ENCODE measurements at places on chromosomes 11 and 22. TPM values are rescaled to one million over a fixed set of nuclear protein-coding genes. Genes with fewer than 3 reads are reported as not detected.

DNA sequence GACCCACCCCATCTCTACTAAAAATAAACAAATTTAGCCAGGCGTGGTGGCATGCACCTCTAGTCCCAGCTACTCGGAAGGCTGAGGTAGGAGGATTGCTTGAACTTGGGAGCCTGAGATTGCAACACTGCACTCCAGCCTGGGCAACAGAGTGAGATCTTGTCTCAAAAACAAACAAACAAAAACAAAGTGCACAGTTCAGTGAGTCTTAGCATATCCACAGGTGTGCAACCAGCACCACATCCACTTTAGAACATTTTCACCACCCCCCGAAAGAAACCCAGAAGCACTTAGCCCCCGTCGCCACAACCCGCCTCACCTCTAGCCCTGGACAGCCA is 27.4 kb downstream of the MB start:
- H3K4me3 ChIP-seq, result no peak overlapping the region
- no peaks in the 10 kb centered on the region for H3K4me1 ChIP-seq
- H3K27ac ChIP-seq, result peak overlapping the region; percentile 46
- DNase-seq, result no peak
- no peaks in the 10 kb centered on the region for H3K27me3 ChIP-seq

- H3K4me3 ChIP-seq, result no peak overlapping the region
- no peaks in the 10 kb centered on the region for H3K4me1 ChIP-seq
- peaks cover 2% of the 10 kb centered on the region for H3K27me3 ChIP-seq
- no peaks in the 10 kb centered on the region for H3K36me3 ChIP-seq
These were observed 6.1 kb upstream of the UPB1 start for GRCh38 chr22:24489011-24489410.

- H3K27ac ChIP-seq, result no peak overlapping the region
- H3K36me3 ChIP-seq, result no peaks in the 10 kb centered on the region
- H3K4me3 ChIP-seq, result no peak overlapping the region
- no peaks in the 10 kb centered on the region for H3K27me3 ChIP-seq
These were observed 15.7 kb downstream of the CRTAM start for GRCh38 chr11:122853971-122854446.

GRCh38 chr11:33635161-33635560 is 65.5 kb downstream of the C11orf91 start:
- no peak for DNase-seq
- H3K4me1 ChIP-seq, result no peaks in the 10 kb centered on the region
- H3K4me3 ChIP-seq, result no peak overlapping the region

GRCh38 chr11:116931206-116931953 is 94.0 kb upstream of the APOA1 start:
- no peaks in the 10 kb centered on the region for H3K4me1 ChIP-seq
- no peaks in the 10 kb centered on the region for H3K36me3 ChIP-seq
- DNase-seq, result peak; percentile 51
- H3K27ac ChIP-seq, result peak overlapping the region; percentile 40
- H3K4me3 ChIP-seq, result no peak overlapping the region
- H3K27me3 ChIP-seq, result no peaks in the 10 kb centered on the region

DNA sequence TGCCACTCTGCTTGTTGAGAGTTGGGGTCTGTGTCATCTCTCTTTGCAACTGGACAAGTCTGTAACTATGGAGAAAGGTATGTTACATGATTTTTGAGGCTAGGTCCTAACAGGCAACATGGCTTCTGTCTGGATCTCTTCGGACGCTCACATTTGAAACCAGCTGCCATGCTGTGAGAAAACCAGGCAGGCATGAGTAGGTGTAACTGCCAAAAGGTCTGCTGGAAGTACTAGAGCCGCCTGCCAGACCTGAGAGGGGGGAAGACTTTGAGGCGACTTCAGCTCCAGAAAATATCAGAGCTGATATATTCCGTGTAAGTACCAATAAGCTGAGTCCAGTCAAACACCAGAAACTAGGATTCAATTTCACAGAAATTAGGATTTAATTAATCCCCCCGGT is 579.5 kb downstream of the LRRC4C start:
- H3K27ac ChIP-seq, result no peak overlapping the region
- DNase-seq, result no peak
- H3K36me3 ChIP-seq, result no peaks in the 10 kb centered on the region
- H3K4me3 ChIP-seq, result no peak overlapping the region
- no peaks in the 10 kb centered on the region for H3K27me3 ChIP-seq
- no peaks in the 10 kb centered on the region for H3K4me1 ChIP-seq

- H3K27me3 ChIP-seq, result no peaks in the 10 kb centered on the region
- no peaks in the 10 kb centered on the region for H3K4me1 ChIP-seq
- no peak overlapping the region for H3K4me3 ChIP-seq
- no peak for DNase-seq
These were observed 201.5 kb downstream of the TRIM29 start for GRCh38 chr11:119936426-119936825.

DNA sequence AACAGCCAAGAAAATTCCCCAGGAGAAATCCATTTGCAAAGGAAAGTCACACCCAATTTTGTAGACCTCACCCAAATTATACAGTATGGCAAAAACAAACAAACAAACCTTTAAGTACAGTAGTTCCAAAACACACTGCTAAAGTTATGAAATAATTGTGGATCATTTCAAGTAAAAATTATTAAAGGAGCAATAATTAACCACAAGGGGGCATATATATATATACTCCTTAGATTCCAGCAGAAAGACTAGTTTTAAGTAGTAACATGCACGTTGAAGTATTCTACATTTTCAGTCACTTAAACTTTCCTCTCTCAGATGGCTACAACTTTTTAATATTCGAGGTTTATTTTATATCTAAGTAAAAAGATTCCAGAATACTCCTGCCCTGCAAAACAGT is 26.8 kb downstream of the RNF141 start:
- H3K4me1 ChIP-seq, result no peaks in the 10 kb centered on the region
- no peak overlapping the region for H3K27ac ChIP-seq
- DNase-seq, result no peak
- H3K27me3 ChIP-seq, result no peaks in the 10 kb centered on the region

DNA sequence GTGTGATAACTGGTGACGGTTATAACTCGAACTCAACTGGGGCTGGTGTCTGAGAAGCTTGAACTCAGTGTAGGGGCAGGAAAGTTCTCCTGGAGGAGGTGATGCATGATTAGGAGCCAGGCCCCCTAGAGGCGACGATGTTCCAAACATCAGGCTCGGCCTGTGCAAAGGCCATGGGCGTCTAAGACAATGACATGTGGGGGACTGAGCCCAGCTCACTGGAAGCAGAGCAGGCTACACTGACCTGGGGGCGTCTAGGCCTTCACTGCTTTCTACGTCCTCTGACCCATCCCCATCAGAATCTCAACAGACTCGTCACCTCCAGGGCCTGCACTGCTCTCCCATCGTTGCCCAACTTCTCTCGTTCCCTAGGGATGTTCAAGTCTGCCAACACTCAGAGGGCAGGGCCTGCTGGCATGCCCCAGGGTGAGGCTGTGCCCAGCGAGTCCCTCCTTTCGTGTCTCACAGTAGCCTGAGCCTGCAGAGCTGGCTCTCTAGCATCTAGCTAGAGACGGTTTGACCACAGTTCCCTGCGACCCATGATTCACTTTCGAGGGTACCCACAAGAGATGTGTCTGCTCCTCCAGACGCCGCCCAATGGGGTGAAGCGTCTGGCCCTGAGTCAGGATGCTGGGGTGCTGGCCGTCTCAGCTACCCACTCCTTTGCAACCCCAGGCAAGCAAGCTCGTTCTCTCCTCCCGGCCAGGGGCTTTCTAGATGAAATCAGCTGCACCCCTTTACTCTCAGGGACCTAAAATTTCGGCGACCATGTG is 1.1 kb upstream of the ATG16L2 start:
- H3K27ac ChIP-seq, result peak overlapping the region; percentile 94
- peak overlapping the region; percentile 75 for H3K4me3 ChIP-seq
- no peaks in the 10 kb centered on the region for H3K36me3 ChIP-seq
- H3K27me3 ChIP-seq, result no peaks in the 10 kb centered on the region

DNA sequence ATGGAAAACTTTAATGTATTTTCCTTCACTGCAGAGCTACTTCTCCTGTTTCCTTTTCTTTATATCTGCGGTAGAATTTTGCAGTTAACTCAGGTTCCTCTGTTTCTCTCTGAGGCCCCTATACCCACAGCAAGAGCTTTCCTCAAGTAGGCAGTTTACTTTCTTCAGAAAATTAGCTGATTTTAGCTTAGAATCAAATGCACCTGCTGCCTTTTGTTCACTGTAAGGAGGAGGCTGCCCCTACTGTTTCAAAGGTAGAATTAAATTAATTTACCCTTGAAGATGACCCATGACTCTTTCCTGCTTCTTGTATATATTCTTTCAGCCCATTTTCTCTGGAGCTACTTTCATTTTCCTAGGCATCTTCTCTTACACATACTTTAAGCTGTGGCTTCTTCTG is 68.7 kb upstream of the GDPD4 start:
- no peak overlapping the region for H3K27ac ChIP-seq
- H3K4me3 ChIP-seq, result no peak overlapping the region
- no peaks in the 10 kb centered on the region for H3K4me1 ChIP-seq
- no peaks in the 10 kb centered on the region for H3K36me3 ChIP-seq
- H3K27me3 ChIP-seq, result no peaks in the 10 kb centered on the region

GRCh38 chr11:35943713-35944502 is at the start of gene LDLRAD3:
Gene LDLRAD3 (plus strand): TSS chr11:35944062. CDS start chr11:35944099, 37 bp downstream.
- DNase-seq, result peak; percentile 53
- peak within 1 kb of the TSS; percentile 59 for H3K27ac ChIP-seq
- no peaks in the 10 kb centered on the region for H3K36me3 ChIP-seq
- no peaks in the 10 kb centered on the region for H3K4me1 ChIP-seq
- no peaks in the 10 kb centered on the region for H3K27me3 ChIP-seq
- peak within 1 kb of the TSS; percentile 94 for H3K4me3 ChIP-seq

DNA sequence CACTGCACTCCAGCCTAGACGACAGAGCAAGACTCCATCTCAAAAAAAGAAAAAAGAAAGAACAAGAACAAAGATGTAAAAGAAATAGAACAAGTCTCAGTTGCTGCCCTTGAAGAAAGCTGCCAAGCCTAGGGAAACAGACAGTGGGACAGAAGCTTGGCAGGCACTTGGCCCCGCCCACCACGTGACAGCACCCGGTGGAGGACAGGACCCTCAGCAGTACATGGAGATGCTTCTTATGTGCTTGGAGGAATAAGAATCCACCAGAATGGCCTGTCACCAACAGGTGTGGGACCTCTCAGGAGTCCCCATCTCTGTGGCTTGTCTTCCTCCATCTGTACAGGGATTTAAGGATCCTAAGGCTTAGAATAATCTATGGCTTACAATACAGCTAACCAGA is 7.6 kb upstream of the TMPRSS6 start:
- H3K36me3 ChIP-seq, result no peaks in the 10 kb centered on the region
- H3K27ac ChIP-seq, result no peak overlapping the region
- H3K4me1 ChIP-seq, result no peaks in the 10 kb centered on the region
- no peak for DNase-seq

- H3K4me3 ChIP-seq, result no peak overlapping the region
- H3K27me3 ChIP-seq, result no peaks in the 10 kb centered on the region
- DNase-seq, result no peak
- no peak overlapping the region for H3K27ac ChIP-seq
- peaks cover 4% of the 10 kb centered on the region for H3K4me1 ChIP-seq
- no peaks in the 10 kb centered on the region for H3K36me3 ChIP-seq
These were observed 2.8 kb downstream of the CEP57 start for GRCh38 chr11:95793116-95793515.

- no peaks in the 10 kb centered on the region for H3K36me3 ChIP-seq
- no peaks in the 10 kb centered on the region for H3K27me3 ChIP-seq
- no peaks in the 10 kb centered on the region for H3K4me1 ChIP-seq
- no peak for DNase-seq
- H3K4me3 ChIP-seq, result no peak overlapping the region
- no peak overlapping the region for H3K27ac ChIP-seq
These were observed 156.7 kb upstream of the KIRREL3 start for GRCh38 chr11:127157225-127157624.

GRCh38 chr11:120079750-120080610 is 57.9 kb downstream of the TRIM29 start:
- H3K27ac ChIP-seq, result no peak overlapping the region
- H3K27me3 ChIP-seq, result no peaks in the 10 kb centered on the region
- no peaks in the 10 kb centered on the region for H3K36me3 ChIP-seq
- no peaks in the 10 kb centered on the region for H3K4me1 ChIP-seq
- no peak overlapping the region for H3K4me3 ChIP-seq

Gene LRRC56
- 0.16 TPM for total RNA-seq

Gene CASP5
- total RNA-seq, result not detected

Gene PPP6R2
- 54.1 TPM for total RNA-seq

Gene STIP1
- total RNA-seq, result 88.5 TPM

Gene ANKRD13D
- total RNA-seq, result 51.8 TPM

Data from breast epithelium (tissue), 4 donors.